ENCODE measurements at places on chromosomes 7 and 10. TPM values are rescaled to one million over a fixed set of nuclear protein-coding genes. Genes with fewer than 3 reads are reported as not detected.

The RHEB gene
- 144 TPM for total RNA-seq

The ACTL6B gene
- total RNA-seq = not detected

The ERVW-1 gene
- not detected for total RNA-seq

The PTPN12 gene
- 24.4 TPM for total RNA-seq

The USP6NL gene
- total RNA-seq = 9.6 TPM

The TMEM213 gene
- total RNA-seq = not detected

The CALHM1 gene
- not detected for total RNA-seq

The TMEM176B gene
- 0.27 TPM for total RNA-seq

GRCh38 chr10:184911-185310 lies 49.7 kb downstream of the ZMYND11 start:
- no peak for DNase-seq

GRCh38 chr10:69749178-69750010 lies 52.3 kb upstream of the COL13A1 start:
- DNase-seq = no peak

DNA sequence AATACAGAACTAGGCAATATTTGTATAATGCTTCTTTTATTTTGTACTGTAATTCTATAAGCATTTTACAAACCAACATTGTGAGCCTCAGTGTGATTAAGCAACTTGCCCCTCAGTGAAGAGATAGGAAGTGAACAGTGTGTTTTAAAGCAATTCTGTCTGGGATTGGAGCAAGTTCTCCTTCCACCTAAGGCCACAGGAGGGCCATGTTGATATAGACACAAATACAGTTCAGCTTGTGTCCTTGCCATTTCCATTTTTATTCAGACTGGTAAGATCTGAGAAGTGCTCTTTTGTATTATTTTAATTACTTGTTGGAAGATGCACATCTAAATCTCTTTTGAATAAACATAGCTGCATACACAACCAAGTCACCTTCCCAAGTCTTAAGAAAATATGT lies 416.3 kb upstream of the COBL start:
- DNase-seq = no peak

- DNase-seq = no peak
Measured at GRCh38 chr10:53469383-53469782, 696.8 kb upstream of the MBL2 start.

DNA sequence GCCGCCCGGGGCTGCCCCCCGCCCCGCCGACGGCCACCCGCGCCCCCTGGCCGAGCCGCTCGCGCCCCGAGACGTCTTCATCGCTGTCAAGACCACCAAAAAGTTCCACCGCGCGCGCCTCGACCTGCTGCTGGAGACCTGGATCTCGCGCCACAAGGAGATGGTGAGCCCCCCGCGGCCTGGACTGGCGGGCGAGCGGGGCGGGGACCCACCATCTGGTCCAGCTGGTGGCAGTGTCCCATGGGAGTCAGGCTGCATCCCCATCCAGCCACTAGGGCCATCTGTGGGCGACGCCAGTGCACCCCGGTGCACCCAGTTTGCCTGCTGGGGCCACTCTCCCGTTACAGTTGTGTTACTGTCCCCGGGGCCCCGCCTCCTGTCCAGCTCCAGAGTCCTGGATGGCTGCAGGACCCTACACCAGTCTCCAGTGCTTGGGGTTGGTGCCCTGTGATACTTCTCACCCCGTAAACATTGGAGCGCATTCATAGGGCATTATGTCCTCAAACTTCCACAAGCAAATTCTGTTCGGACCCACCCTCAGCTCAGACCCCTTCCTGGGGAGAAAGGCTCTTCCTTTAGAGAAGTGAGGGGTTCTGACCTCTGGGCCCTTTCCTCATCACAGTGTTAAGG lies 672 bp downstream of the LFNG start:
- no peak for DNase-seq

- no peak for DNase-seq
Measured at GRCh38 chr7:42932811-42933591, 825 bp downstream of the MRPL32 start.

GRCh38 chr10:67175354-67175753 lies 249.5 kb downstream of the LRRTM3 start:
- DNase-seq = no peak

GRCh38 chr7:150341263-150342120 lies at the start of gene RARRES2:
Gene RARRES2, minus strand, starts transcription at chr7:150341629. Its CDS starts 1,020 bp downstream, at chr7:150340609.
- no peak for DNase-seq

DNA sequence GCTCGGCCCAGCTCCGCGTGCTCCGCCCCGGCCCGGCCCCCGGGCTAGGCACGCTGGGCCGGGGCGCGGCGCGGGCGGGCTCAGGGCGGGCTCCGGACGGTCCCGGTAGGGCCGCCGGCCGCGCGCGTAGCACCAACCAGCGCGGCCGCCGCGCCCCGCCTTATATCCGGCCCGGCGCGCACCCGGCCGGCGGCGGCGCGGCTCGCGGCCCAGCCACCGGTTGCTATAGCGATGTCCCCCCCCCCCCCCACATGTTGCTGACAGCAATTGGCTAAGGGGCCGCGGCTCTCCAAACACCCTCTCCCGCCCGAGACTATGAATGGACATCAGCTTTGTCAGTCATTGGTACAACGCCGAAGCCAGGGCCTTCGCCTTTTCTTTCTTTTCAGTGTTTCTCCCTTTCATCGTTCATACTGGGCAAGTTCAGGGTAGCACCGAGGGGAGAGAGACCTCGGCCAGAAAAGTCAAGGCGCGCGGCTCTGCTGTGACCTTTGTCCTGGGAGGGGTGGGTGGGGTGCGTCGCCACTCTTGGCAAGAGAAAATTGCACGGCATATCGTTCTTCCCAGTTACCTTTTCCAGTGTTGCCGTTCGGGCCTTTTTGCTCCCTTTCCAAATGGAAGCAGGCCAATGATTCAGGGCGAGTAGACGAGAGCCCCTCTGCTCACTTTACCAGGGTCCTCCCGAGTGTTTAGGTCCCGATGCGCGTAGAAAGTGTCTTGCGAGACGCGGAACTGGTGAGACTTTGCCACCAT lies 354.2 kb downstream of the DNAJB6 start:
- peak; percentile 69 for DNase-seq

GRCh38 chr7:132114411-132114810 lies 461.9 kb downstream of the PLXNA4 start:
- DNase-seq = no peak
